BJ (cell line): ENCODE measurements at places on chromosomes 12 and 14. TPM values are rescaled to one million over a fixed set of nuclear protein-coding genes. Genes with fewer than 3 reads are reported as not detected.

GRCh38 chr14:52365071-52365470 is 51.0 kb downstream of the PTGER2 start:
- no peak for DNase-seq

ARHGAP9 gene
- 0.98 and 1.0 TPM in 2 replicates for polyA plus RNA-seq

DNA sequence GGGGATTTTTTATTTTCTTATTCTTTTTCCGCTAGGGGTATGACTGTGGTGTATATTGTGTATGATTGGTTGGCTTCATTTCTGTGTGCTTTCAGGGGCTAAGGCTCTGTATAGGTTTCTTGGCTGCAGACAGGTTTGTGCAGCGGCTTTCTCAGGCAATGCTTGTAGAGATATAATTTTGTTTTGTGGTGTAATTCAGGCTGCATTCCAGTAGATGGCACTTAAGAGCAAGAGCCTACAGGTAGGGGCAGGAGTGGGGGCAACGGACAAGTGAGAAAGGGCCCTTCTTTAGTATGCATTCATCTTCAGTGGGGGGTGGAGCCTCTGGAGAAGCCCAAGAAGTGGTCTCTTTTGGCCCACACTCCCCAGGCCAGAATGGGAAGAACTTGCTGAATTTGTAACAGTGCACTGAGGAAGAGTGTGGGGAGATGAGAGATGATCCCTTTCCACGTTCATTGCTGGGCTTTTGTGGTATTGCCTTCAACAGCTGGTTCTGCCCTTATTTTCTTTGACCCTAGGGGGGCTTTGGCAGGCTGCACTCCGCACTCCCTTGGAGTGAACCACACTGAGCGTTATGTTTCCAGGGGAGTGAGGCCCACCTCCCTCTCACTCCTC is 78.6 kb downstream of the IFNG-AS1 start:
- no peak for DNase-seq

DNA sequence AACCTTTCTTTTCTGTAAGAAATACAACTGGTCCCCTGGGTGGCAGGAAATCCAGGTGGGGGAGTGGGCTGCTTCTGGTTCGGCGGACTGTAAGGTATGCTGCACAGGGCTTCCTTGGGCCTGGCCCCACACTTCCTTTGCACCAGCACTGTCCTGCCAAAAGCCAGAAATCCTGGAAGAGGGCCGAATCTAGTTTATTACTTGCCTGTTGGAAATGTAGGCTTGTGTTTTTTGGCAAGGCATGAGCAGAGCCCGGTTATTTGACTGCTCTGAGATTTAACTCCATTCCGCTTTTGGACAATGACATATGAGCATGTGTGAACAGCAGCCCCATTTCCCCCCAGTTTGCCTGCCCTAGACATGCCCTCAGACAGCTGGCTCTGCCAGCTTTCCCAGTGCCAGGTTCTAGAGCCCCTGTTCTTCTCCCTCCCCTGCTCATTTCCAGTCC is 86.6 kb downstream of the BORCS5 start:
- no peak for DNase-seq

RND1 gene
- 0.31 and 0.72 TPM in 2 replicates for polyA plus RNA-seq

DNA sequence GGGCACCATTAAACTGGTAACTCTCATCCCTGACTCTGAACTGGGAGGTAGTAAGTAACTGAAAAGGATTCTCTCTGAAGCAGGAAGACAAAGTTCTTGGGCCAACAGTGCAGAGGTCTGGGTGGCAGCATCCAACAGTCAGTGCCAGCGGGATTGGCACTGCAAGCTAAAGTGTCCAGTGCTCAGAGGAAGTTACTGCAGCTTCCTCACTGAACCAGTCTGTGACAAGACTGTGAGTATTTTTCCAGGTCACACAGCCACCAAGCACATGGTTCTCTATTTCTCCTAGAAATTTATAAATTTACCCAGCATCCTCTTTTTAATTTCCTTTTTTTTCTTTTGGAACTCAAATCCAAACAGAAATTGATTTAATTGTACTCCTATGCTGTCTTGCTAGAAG is 81.6 kb upstream of the FAR2 start:
- no peak for DNase-seq

DNA sequence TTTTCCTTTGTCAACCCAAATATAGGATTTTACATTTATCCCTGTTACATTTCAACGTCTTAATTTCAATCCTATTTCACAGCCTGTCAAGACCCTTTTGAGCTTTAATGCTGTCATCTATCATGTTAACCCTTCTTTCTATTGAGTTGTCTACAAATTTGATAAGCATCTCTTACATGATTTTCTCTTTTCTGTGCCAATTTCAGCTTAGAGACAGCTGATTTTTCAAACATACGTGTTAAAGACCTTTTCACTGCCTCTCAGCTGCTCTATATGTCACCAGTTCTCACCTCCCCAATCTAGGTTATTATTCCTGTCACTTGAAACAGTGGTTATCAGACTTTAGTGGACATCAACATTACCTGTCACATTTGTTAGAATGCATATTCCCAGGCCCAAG is 181.3 kb downstream of the GXYLT1 start:
- no peak for DNase-seq

DNA sequence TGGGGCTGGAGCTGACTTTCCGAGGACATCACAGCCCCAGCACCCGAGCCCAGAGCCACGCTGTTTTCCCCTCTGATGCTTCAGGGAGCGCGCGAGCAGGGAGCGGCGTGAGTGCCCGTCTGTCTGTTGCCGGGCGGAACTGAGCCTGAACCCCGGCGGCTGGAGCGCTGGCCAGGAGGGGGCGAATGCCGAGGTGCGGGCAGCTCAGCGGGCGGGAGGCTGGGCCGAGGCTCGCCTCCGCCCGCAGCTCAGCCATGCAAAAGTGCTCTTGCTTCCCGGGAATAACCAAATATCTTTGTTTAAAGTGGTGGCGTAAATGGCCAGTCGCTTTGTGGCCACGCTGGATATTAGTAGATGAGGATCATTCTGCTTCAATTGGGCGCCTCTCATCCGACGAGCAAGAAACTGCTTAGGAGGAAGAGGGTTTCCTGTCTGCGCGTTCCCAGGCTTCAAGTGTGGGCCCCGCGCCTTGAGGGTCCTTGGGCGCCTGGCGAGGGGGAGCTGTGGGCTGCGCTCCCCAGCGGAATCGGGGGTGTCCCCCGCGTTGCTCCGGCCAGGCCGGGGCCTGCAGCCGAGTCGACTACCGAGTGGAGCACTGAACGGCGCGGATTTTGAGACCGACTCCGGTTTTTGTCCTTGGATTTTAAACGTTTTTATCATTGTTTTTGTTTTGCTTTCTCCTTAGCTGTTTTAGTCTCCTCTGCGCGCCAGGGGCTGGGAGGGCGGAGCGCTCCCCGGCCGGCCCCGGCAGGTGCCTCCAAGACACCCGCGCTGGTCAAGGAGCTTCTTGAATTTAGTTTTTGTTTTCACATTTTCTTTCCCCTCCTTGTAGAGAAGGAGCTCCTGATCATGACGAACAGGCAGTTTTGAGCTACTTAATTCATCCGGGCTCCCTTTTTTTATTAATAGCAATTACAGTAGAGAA is 831 bp upstream of the NKX2-1 start:
- DNase-seq, result no peak

- no peak for DNase-seq
Measured at GRCh38 chr12:73863546-73863945, 674.1 kb upstream of the ATXN7L3B start.
